ENCODE measurements at places on chromosomes 2 and 18. TPM values are rescaled to one million over a fixed set of nuclear protein-coding genes. Genes with fewer than 3 reads are reported as not detected.

The SRD5A2 gene
- total RNA-seq: 6.3 TPM

The SCYGR3 gene
- total RNA-seq: not detected

The PDIA6 gene
- 212 TPM for total RNA-seq

DNA sequence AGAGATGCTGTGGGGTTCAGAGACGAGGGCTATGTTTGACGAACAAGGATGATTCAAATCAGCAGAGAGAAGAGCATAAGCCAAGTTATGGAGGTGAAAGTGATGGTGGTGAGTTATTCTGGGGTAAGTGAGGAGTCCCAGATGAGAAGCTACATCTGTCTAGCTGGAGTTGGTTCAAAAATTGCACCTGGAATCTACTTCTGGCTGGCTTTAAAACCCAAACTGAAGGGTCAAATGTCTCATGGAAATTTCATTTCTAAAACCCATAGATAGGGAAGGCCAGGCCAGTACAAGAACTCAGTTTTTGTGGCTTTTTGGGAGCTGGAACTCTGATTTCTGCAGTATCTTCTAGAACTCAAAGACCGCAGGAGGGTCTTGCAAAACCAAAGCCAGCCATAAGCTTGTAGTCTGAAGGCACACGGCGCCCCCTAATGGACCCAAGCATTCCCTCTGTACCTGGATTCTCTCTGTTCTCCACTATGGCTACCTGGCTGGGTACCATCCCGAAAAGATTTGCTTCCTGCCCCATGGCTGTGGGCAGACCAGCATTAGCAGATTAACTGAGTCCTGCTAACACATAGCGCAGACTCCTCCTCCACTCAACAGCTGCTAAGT lies 229.1 kb upstream of the SLC14A2 start:
- H3K4me1 ChIP-seq: no peaks in the 10 kb centered on the region
- no peak overlapping the region for H3K27ac ChIP-seq
- H3K27me3 ChIP-seq: no peaks in the 10 kb centered on the region
- H3K36me3 ChIP-seq: no peaks in the 10 kb centered on the region
- no peak overlapping the region for H3K4me3 ChIP-seq

GRCh38 chr2:23404426-23404825 lies 19.4 kb downstream of the KLHL29 start:
- no peak overlapping the region for H3K27ac ChIP-seq
- H3K4me1 ChIP-seq: no peaks in the 10 kb centered on the region
- peak; percentile 33 for DNase-seq
- no peaks in the 10 kb centered on the region for H3K27me3 ChIP-seq
- H3K36me3 ChIP-seq: no peaks in the 10 kb centered on the region

DNA sequence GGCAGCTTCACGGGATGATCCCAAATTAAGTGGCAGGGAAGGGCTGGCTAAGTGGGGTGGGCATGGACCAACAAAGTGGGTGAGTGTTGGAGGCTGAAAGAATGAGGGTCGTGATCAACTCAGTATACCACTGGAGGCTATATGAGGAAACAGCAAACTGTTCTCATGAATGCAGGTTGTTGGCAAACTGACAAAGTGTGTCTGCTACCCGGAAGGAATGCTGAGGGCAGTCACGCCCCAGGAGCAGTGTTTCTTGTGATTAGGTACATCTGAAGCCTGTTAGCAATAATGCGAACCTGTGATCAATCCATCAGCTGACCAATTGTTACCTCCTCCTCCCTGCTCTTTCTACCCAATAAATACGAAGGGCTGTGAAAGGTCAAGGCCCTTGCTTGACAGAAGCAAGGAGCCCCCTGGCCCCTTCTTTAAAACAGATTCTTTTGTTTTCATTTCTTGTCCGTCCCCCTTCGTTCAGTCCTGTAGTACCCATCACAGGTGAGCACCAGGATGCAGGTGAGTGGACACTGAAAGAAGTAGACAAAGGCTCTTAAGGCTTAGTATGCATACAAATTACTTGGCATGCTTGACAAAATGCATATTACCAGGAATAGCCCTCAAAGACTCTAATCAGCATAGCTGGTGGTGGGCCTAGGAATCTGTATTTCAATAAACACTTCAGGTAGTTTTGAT lies 67.9 kb downstream of the LOXHD1 start:
- no peak for DNase-seq
- no peak overlapping the region for H3K27ac ChIP-seq
- no peaks in the 10 kb centered on the region for H3K4me1 ChIP-seq
- no peak overlapping the region for H3K4me3 ChIP-seq
- no peaks in the 10 kb centered on the region for H3K36me3 ChIP-seq

- no peaks in the 10 kb centered on the region for H3K36me3 ChIP-seq
- no peaks in the 10 kb centered on the region for H3K27me3 ChIP-seq
- H3K4me3 ChIP-seq: no peak overlapping the region
- no peak overlapping the region for H3K27ac ChIP-seq
- DNase-seq: no peak
These were observed 571.9 kb upstream of the CRIM1 start for GRCh38 chr2:35783723-35784122.

The RAB27B gene
- total RNA-seq: 0.81 TPM

GRCh38 chr18:3919396-3920061 lies 469.6 kb downstream of the TGIF1 start:
- H3K4me1 ChIP-seq: no peaks in the 10 kb centered on the region
- H3K27me3 ChIP-seq: no peaks in the 10 kb centered on the region
- no peak overlapping the region for H3K27ac ChIP-seq
- H3K4me3 ChIP-seq: no peak overlapping the region
- DNase-seq: no peak

DNA sequence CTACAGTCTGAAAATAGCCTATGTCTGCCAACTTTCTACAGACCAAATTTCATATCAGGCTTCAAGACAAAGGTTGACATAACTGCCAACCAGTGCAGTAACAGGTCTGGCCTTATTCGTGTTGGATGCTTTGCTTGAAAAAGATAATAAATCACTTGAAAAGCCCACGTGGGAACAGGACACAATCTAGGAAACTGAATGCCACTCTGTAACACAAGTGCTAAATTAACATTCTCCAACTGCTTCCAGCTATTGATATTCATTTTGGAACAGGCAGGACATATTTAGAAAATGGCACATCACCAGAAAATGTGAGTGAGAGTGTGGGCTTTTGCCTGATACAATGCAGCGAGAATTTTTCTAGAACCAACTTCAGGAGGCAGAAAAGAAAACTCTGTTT lies 165.9 kb upstream of the CCDC150 start:
- H3K27me3 ChIP-seq: no peaks in the 10 kb centered on the region
- H3K4me3 ChIP-seq: no peak overlapping the region
- H3K27ac ChIP-seq: no peak overlapping the region
- no peaks in the 10 kb centered on the region for H3K4me1 ChIP-seq
- no peaks in the 10 kb centered on the region for H3K36me3 ChIP-seq

The DRC1 gene
- total RNA-seq: 0.31 TPM

The NAT8 gene
- 15.1 TPM for total RNA-seq

DNA sequence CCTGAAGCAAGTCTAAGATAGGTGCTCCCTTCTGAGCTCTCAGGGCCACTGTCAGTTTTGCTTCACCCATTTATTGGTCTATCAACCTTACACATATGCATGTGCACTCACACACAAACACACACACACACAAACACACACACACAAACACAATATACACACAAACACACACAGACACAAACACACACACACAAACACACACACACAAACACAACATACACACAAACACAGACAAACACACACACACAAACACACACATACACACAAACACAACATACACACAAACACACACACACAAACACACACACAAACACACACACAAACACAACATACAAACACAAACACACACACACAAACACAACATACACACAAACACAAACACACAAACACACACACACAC lies 181.6 kb upstream of the KLHL29 start:
- no peaks in the 10 kb centered on the region for H3K36me3 ChIP-seq
- peaks cover 45% of the 10 kb centered on the region for H3K4me1 ChIP-seq
- no peak overlapping the region for H3K27ac ChIP-seq

GRCh38 chr2:234286956-234287355 lies 209.9 kb downstream of the ARL4C start:
- no peaks in the 10 kb centered on the region for H3K27me3 ChIP-seq
- no peaks in the 10 kb centered on the region for H3K4me1 ChIP-seq
- DNase-seq: no peak
- H3K4me3 ChIP-seq: no peak overlapping the region
- no peaks in the 10 kb centered on the region for H3K36me3 ChIP-seq

DNA sequence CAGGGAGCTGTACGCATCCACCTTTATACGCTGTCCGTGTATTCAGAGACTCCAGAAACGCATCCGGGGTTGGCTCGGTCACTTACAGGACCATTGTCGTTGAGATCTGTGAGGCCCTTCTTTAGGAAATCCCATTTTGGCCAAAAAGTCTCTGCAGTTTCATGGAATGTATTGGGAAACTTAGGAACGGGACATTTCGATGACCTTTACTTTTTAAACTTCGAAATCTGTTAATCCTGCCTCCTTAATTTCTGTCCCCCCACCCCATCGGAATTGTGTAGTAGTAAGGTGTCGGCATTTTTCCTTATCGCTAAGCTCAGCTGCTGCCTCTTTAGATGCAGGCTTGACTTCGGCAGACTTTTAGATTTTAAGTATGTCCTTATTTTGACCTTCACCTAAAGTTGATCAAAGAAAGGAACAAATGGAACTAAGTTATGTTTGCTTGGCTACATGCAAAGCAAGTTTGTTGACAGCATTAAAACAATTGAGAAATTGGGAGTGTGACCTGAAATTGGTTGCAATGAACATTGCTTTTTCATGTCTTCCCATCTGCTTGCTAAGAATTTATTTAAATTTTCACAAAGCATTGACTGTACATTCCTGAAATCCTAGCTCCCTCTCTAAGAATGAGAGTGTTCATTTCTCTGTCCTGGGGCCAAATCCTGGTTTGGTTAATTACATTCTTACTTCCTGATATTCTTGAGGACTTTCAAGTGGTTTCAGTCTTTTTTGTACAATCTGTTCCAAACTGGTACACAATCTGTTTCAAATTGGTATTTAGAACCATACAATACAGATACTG lies 884 bp upstream of the RAPH1 start:
- H3K4me1 ChIP-seq: peaks cover 20% of the 10 kb centered on the region
- no peaks in the 10 kb centered on the region for H3K27me3 ChIP-seq
- no peak for DNase-seq
- no peaks in the 10 kb centered on the region for H3K36me3 ChIP-seq
- peak overlapping the region; percentile 88 for H3K27ac ChIP-seq

GRCh38 chr2:119389615-119390306 lies 23.0 kb downstream of the DBI start:
- no peak overlapping the region for H3K27ac ChIP-seq
- H3K27me3 ChIP-seq: no peaks in the 10 kb centered on the region
- peaks cover 19% of the 10 kb centered on the region for H3K4me1 ChIP-seq
- DNase-seq: peak; percentile 69
- H3K4me3 ChIP-seq: no peak overlapping the region
- no peaks in the 10 kb centered on the region for H3K36me3 ChIP-seq

GRCh38 chr2:62404913-62405312 lies 101.1 kb downstream of the TMEM17 start:
- no peak overlapping the region for H3K4me3 ChIP-seq
- H3K36me3 ChIP-seq: no peaks in the 10 kb centered on the region
- no peak for DNase-seq

DNA sequence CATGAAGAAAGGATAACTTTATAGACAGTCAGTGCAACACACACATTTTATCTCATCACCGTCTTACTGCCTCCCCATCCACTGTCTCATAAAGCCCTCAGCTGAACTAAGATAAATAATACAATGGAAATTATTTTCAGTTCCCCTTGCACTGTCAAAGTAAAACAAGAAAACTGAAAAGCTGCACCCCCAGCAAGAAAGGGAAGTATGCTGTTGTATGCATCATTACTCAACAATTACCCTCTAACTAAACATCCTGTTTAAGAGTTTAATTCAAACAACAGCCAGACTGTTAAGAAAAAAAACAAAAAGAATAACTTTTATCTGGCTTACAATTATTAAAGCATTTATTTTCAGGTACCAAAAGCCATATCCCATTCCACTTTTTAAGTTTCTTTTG lies 25.0 kb downstream of the MPPE1 start:
- H3K4me3 ChIP-seq: no peak overlapping the region
- no peak for DNase-seq
- no peaks in the 10 kb centered on the region for H3K27me3 ChIP-seq
- no peaks in the 10 kb centered on the region for H3K36me3 ChIP-seq
- H3K4me1 ChIP-seq: no peaks in the 10 kb centered on the region
- no peak overlapping the region for H3K27ac ChIP-seq

DNA sequence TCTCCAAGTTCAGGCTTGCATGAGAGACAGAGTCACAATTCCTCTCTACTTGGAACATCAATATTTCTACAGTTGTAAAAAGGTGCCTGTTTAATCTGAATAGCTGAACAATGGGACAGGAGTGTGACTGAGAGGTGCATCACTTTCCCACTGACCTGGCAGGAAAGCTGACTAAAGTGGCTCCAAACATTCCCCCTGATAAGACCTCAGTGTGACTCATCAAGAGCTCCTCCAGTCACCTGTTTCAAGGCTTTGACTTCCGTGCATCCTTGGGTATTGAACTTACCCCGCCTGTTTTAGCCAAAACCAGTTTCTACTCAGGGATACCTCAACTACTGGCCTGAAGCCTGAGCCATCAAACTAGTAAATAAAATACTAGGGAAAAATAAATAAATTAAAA lies 453.9 kb upstream of the DDX18 start:
- DNase-seq: no peak
- no peaks in the 10 kb centered on the region for H3K36me3 ChIP-seq
- no peaks in the 10 kb centered on the region for H3K4me1 ChIP-seq
- H3K27me3 ChIP-seq: no peaks in the 10 kb centered on the region

The MYO5B gene
- total RNA-seq: 13.4 TPM

DNA sequence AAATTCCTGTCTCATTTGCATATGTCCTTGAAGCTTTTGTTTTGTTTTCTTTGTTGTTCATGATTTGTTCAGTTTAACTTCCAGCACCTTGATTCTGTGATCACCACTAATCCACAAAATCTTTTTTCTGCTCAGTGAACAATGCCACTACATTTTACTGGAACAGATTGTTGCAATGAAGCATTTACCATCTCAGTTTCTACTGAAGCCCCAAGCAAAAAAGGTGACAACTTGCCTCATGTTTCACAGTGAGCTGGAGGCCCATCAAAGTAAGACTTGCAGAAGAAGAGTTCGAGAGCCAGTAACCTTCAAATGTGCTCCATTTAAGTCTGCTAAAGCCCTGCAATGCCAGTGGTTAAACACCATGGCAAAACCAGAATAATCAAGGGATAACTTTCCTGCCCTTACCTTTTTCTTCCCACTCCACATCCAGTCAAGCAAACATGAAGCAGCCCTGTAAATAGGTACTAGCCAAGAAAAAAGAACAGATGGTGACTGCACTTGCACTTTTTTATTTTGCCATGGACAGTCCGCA lies 25.7 kb upstream of the PDE1A start:
- no peak overlapping the region for H3K27ac ChIP-seq
- H3K4me1 ChIP-seq: no peaks in the 10 kb centered on the region

- H3K4me1 ChIP-seq: no peaks in the 10 kb centered on the region
- H3K27me3 ChIP-seq: no peaks in the 10 kb centered on the region
- H3K36me3 ChIP-seq: no peaks in the 10 kb centered on the region
- peak overlapping the region; percentile 69 for H3K4me3 ChIP-seq
- DNase-seq: peak; percentile 65
- peak overlapping the region; percentile 91 for H3K27ac ChIP-seq
These were observed 339 bp downstream of the ACAA2 start for GRCh38 chr18:49813069-49813318.

GRCh38 chr2:219368690-219369191 lies 19.0 kb downstream of the DNPEP start:
- no peaks in the 10 kb centered on the region for H3K4me1 ChIP-seq
- no peak overlapping the region for H3K27ac ChIP-seq
- no peaks in the 10 kb centered on the region for H3K27me3 ChIP-seq
- H3K36me3 ChIP-seq: peaks cover 6% of the 10 kb centered on the region
- DNase-seq: no peak

The PPP1R1C gene
- total RNA-seq: 22.2 TPM

The FHOD3 gene
- 0.80 TPM for total RNA-seq

All from right lobe of liver (tissue), 6 donors.